ENCODE measurements at places on chromosomes 2 and 18.

- no peak for DNase-seq
These were observed 38.8 kb downstream of the AQP4 start for GRCh38 chr18:26826656-26827235.

DNA sequence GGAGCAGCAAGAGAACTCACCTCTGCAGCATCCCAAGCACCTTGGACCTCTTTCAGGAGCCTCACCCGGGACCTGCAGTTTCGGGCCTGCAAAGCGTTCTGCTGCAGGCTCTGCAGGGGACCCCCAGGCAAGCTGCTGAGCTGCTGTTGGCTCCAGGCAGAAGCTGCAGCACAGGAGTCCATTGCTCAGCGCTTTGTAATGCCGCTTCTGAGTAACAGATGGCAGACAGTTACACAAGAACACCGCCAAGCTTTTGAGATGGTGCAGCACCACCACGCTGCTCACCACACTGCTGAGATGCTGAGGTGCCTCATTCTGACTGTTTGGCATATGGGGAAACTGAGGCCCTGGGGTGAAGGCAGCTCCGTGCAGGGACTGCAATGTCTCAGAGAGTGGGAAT is 1.9 kb upstream of the GALNT14 start:
- no peak for DNase-seq

DNA sequence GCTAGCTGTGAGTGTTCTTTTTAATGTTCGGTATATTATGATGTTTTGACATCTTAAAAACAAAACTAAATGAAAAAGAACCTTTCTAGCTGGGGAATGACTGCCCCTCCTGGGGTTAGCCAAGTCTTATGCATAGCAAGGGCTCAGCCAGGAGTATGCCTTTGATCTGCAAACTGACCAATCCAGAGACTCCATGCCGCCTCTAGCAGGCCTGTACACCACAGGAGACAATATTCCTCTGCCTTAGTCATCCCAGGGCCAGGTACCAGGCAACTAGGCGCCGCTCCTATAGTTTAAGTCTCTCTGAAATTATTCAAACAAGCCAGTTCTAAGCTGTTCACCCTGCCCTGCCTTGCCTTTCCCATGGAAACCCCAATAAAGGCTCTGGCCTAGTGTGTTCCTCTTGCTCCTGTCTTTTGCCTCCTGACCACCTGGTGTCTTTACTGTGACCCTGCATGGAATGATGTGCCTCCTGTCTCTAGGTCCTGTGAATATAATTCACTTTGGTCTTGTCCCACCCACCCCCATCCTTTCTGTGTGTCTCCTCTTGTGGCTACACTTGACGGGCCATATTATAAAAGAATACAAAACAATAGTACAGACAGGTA is 52.0 kb upstream of the CHN1 start:
- no peak for DNase-seq

GRCh38 chr2:206241736-206242135 is 32.7 kb upstream of the ZDBF2 start:
- DNase-seq = no peak

DNA sequence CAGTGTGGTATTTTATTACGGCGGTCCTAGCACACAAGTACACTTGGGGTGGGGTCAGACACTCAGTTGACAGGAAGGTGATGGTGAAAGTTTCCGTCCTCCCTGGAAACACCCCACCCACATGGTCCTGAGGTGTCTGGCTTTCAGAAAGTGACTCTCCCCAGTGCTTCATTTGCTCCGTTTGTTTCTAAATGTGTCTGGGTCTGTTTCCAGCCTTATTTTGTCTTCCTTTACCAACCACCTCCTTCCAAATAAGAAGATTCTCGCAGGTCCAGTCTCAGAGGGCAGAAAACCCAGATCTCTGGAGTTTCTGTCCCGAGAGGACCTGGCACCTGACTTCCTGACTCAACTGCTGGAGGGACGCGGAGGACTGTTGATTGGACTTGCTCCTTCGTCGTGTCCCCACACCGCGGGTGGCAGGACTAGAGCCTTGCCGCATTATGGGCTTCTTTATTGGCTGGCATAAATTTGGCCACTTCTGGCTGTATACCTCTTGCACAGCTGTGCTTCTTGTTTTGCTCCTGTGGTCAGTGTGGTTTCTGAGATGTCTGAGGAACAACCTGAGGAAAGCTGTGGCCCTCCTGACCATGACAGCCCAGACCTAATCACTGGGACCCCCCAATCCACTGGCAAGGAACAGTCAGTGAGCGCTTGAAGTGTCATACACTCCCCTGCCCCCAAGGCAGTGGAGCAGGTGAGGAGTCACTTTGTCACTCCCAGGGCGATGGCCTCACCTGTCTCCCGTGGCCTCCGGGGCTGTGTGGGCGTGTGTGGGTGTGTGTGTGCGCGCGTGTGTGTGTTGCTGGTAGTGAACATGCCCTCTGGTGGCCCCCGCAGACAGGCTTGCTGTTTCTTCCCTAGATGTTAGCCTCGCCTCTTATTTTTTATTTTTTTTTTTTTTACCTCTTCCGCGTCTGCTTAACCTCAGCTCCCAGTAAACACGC is 45.6 kb downstream of the MEX3C start:
- no peak for DNase-seq

DNA sequence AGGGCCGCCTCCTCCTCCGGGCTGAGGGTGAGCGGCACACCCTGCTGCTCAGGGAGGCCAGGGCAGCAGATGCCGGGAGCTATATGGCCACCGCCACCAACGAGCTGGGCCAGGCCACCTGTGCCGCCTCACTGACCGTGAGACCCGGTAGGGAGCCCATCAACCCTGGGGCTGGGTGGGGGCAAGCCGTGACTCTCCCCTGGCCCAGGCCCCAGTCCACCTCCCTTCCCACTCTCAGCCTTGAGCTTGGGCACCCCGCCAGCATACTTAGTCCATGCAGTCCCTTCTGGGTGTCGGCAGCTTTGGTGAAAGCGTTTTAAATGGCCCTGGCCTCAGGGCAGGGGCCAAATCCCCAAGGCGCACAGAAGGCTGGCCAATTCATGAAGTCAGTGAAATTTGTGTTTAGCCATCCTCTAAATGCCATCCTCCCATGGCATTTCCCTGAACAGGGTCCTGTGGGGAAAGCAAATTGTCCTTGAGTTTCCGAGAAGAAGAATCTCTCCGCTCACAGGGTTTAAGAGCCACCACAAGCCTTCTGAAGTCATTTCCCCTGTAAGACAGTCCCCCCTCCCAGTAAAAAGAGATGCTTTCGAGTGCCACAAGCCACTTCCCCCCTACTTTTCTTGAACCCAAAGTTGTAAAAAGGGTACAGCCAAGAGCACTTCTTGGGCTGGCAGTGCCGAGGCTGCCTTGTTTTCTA is 17.2 kb downstream of the SPEG start:
- DNase-seq = no peak

DNA sequence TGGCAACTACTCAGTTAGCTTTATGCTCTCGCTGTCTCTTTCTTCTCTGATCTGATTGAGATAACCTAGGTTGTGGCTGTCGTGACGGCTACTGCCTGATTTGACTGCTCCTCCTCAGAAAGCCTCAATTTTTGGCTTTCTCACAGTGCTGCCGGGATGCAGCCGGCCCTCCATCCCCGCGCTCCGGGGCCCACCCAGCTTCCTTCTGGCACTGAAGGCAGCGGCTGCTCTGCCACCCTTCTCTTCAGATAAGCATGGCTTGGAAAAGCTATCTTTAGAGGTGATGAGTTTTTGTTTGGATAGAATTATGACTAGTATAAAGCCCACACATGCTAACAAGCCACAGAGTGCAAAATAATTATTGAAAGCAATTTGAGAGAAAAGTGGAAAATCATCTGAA is 102.5 kb downstream of the DPP4 start:
- no peak for DNase-seq

DNA sequence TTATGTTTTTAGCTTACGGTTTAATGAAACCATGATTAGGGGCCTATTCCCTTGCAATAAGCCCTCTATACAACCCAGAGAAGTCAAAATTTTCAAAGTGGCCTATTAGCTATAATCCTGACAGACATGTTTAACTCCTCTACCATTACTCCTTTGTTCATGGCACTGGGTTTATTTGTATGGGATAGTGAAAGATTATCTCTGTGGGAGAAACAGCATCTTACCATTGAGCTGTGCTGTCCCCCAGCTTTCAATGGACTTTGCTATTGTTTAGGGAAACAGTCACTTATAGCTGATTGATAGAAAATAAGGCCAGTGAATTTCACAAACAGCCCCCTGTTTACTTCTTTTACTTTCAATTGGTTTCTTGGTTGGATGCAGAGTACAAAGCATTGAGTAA is 675.2 kb upstream of the GCFC2 start:
- DNase-seq = no peak

DNA sequence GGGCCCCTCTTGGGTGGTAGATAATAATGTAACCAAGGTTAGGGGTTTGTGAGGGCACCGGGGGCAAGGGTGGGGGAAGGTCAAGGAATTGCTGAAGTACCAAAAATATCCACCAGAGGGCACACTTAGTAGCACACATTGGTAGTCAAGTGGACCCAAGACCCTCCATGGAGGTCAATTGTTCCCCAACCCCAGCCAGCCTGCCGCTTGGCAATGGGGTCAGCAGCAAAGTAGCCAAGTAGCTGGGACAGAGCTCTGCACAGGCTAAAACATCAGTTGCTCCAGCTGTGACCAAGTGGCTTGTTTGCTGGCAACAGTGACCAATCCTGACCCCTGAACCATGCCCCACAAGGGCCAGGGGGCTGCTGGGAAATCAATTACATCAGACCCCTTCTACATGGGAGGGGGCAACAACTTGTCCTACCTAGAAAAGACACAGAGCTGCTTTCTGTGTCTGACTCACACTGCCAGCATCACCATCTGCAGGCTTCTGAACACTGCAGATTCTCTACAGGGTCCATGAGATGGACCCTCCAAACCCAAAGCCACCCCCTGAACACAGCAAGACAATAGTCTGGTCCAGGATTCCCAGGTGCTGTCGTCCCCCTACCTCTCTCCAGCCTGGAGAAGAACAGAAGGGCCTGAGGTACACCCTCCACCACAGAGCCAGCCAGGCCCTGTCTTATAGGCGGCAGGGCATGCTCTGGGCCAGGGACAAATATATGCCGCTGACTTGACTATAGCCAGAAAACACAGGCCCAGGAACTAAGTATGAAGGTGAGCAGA is 76.0 kb downstream of the EMX1 start:
- DNase-seq = no peak

DNA sequence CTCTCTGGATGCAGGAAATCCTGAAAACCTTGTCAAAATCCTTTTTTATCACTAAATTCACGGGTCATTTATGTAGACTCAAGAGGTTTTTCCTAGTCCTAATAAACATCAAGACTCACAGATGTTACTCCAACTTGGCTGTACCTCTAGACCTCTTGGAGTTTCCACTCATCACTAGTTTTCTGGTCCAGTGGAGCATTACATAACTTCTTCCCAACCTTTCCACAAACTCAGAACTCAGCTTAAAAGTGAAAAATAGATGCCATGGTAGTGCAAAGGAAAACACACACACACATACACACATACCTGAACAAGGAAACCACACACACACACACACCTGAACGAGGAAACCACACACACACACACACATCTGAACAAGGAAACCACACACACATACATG is 807.2 kb downstream of the LRP1B start:
- DNase-seq = no peak

DNA sequence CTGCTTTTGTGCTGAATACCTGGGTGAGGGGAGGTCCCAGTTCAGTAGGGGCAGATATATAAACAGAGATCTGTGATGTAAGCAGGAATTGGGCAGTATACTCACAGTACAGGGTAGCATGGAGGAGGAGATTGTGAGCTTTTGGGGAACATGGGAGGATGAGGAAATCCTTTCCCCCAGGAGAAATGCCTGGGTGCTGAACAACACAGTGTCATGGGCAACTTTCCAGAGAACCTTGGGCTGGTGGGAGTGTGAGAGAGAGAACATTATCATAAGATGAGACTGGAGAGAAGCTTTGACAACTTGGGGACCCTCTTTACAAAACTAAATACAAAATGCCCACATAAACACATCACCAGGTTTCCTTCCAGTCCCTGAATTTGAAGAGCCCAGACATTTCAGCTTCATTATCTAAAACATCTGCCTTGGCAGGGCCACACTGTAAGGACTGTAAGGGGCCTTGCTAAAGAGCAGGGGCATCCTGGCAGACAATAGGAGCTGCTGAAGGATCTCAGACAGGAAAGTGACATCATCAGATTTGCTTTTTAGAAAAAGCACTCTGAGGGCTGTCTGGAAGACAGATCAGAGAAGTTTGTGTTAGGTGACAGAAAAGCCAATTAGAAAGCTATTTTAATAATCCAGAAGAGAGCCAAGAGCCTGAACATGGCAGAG is 303.1 kb upstream of the FBXO11 start:
- DNase-seq = no peak

DNA sequence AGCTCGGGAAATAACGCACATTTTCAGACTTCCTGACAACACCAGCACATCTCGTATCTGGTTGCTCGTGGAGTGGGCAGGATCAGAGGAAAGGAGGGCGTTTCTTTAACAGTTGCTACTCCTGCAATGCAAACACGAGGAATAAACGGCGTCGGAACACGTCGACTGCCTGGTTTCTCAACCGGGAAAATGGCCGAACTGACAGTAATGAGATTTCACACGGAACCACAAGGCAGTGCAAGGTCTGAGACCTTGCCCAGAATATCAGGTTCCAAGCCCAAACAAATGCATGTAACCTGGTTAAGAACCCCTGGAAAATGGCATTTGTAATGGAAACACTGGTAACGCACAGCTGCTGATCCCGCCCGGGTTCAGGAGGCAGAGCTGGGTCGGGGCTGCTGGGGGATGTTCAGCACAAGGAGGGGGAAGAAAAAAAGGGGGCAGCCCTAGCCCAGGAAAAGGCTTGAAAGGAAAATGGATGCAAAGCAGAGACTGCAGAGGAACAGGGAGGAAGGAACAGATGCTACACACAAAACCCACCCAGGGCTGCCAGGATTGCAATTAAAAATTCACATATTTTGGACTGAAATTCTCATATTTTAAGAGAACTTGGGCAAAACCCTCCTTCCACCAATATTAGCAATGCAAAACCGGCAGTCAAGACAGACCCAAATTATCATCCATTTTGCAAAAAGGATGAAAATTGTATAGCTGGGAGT is 61.6 kb upstream of the KLHL29 start:
- no peak for DNase-seq

GRCh38 chr2:8580316-8581233 is 101.3 kb upstream of the ID2 start:
- DNase-seq = no peak

Measured in NCI-H2029 (cell line).